ENCODE measurements at places on chromosomes 6 and 20.

- DNase-seq, result no peak
These were observed 71.9 kb downstream of the GNAS-AS1 start for GRCh38 chr20:58778760-58779159.

- DNase-seq, result no peak
These were observed 66.4 kb upstream of the ATXN1 start for GRCh38 chr6:16827627-16828026.

DNA sequence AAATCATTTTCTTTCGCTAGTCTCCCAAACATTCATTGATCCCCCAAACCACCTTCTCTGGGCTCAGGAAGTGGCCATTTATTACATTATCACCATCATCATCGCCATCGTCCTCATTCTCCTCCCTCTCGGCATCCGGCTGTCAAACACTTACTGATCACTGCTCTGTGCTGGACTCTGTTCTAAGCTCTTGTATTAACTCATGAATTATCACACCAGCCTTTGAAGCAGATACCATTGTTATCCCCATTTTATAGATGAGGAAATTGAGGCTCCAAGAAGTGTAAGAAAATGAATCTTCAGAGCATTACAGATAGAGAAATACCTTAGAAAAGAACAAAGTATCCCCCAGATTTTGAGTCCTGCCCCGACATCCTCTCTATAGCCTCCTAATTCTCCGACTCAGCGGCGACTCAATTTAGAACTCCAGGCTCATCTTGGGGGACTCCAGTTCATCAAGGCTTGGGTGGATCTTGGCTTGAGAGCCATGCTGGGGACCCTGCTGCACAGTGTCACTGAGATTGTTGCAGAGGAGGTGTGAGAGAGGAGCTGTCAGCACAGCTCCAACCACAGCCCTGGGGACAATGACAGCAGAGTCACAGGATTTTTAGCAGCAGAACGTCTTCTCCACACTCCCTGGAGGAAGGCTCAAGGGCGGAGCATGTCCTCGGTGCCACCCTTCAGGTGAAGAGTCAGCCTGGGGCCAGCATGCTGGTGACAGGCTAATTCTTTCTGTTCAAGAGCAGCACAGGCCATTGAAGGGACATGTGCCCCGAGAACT, 6.6 kb upstream of the EEF1E1 start:
- DNase-seq, result no peak

- no peak for DNase-seq
These were observed 101.2 kb downstream of the DTNBP1 start for GRCh38 chr6:15561447-15562199.

- DNase-seq, result no peak
These were observed 284.0 kb upstream of the DEFB112 start for GRCh38 chr6:50333696-50334095.

DNA sequence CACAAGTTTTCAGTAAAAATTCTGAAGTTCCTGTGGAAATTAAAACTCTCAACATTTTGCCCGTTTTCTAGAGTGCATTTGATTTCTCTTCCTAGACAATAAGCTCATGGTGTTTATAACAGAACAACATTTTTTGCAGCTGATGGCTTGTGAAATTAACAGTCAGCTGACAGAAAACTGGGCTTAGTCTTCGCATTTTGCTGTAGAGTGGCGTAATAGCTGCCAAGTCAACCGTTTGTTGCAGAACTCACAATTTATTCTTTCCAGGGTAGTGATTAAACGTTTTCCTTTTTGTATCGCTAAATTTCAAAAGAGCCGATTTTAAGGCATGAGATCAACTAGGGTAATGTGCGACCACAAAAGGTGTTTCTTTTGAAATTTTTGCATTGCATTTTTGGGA, 1.4 kb downstream of the SPO11 start:
- DNase-seq, result no peak

DNA sequence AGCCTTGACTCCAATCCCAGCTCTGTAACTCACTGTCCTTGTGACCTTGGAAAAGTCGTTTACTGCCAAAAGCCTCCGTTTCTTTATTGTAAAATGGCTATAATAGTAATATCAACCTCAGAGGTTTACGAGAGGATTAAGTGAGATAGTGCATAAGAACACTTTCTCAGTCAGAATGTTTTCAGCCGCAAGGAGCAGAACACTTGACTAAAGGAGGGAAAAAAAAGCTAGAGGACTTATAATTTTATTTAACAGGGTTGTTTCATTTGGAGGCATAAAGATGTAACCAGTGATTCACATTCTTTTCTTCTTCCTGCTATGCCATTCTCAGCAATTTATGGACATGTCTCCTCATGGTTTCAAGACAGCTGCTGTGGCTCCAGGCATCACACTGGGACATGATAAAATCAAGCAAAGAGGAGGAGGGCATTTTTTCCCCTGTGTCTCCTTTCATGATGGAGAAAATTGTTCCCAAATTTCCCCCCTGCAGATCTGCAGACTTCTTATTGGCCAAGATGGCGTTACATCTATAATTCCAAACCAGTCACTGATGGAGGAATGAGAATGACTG, 143.0 kb upstream of the PTPN1 start:
- DNase-seq, result no peak

GRCh38 chr20:37162646-37163045, 16.5 kb upstream of the RPN2 start:
- no peak for DNase-seq

GRCh38 chr6:113172531-113172966, 684.6 kb upstream of the MARCKS start:
- no peak for DNase-seq

DNA sequence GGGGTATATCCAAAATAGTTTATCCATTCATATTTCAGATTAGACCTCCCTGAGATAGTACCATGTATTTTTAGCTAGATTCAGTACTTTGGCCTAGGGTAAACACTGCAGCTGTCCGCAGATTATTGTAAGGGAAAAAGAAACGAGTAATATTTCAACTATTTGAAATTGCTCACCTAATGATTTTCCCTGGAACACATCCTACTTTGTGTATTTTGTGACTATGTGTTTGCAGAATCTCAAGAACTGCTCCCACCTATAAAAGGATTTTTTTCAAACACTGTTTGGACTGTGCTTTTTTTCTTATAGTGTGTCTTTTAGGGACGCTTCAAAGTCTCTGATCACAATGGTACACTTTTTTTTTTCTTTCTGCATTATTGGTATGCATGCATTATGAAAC, 42.3 kb downstream of the RGS17 start:
- no peak for DNase-seq

DNA sequence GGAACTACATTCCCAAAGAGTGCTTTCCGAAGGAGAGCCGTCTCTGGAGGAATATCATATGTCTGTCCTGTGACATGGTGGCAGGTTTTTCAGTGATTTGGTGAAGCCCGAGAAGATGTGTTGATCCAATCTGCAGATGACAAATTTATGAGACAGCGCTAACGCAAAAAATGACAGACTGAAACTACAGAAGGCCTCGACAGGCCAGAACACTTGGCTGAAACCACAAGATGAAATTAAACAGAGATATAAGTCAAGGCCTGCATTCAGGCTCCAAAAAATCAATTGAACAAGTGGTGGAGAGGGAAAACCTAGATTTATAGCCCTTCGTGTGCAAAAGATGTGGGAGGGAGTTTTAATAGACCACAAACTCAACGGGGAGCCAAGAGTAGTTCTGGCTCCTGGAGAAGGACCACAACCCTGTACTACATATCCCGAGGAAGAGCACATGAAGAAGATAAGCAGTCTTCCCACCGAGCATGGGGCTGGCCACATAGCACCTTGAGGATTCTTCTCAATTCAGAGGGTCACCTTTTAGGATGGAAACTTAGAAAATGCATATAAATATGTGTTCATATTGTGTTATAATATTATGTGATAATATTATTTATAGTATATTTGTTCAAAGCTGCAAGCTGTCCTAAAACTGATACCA, 231.3 kb upstream of the PDE10A start:
- DNase-seq, result no peak

DNA sequence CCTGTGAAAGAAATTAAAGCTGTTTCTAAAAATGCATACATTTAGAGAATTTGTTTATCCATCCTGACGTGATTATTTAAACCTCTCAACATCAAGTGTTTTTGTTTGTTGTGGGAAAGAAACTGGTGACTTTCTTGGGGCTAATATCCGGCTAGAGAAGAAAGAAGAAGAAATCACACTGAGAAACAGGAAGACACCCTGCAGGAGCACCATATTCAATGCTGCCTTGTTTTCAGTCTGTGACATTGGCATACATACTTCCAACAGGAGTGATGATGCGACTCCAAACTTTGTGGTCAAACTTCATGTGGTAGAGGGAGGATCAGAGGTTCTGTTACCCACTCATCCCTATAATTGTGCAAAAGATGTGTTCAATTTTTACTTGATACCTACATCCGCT, 997.6 kb upstream of the CITED2 start:
- no peak for DNase-seq

DNA sequence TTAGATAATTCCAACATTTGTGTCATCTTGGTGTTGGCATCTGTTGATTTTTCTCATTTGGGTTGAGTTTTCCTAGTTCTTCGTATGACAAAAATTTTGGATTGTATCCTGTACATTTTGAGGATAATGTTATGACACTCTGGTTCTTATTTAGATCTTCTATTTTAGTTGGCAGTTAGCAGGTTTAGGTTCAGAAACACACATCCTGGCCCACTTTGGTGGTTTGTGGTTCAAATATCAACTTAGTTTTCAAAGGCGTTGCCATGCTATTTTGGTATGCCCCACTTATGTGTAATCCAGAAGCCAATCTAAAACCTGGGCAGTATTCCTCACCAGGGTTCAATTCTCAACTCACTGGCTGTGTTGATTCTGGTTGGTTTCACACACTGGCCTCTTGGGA, 68.2 kb downstream of the NOX3 start:
- DNase-seq, result no peak

DNA sequence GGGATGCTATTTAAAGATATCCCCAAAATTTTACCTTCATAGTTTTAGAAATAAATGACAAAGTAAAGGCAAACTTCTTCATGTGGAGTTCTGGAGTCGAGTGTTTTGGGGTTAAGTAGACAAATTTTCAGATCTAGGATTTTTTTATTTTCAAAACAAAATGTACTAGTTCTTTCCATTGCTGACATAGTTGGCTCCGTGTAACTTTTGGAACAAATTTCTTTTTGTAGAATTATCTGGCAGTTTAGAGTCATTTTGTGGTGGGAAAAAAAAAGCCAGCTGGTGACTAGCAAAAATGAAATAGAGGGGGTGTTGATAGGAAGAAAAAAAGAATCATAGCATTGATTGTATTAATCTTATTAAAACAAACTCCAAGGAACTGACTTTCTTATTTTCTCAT, 131.6 kb upstream of the TCF21 start:
- no peak for DNase-seq

DNA sequence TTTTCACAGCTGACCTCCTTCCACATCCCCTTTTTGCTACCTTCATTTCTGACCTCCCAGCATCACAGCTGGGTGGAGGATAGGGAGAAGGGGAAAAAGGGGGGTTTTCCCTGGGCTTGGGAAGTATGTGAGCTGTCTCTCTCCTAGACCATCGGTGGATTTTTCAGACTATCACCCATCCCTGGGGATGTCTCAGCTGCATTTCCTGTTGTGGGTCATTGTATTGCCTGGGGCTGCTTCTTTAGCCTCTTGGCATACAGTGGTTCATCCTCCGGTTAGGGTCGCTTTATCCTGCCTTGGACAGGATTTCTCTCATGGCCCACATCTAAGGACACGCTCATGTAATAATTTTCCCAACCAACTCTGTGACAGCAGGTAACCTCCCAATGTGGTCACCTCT, 142.5 kb upstream of the ARG1 start:
- DNase-seq, result no peak

GRCh38 chr20:63172726-63173125, 43.2 kb downstream of the YTHDF1 start:
- DNase-seq, result no peak

- no peak for DNase-seq
These were observed 53.1 kb upstream of the ARMC2 start for GRCh38 chr6:108795122-108795521.

GRCh38 chr20:35434085-35435005, 3.7 kb downstream of the GDF5 start:
- DNase-seq, result no peak

- DNase-seq, result no peak
These were observed 1063.9 kb upstream of the CITED2 start for GRCh38 chr6:140438346-140438735.

DNA sequence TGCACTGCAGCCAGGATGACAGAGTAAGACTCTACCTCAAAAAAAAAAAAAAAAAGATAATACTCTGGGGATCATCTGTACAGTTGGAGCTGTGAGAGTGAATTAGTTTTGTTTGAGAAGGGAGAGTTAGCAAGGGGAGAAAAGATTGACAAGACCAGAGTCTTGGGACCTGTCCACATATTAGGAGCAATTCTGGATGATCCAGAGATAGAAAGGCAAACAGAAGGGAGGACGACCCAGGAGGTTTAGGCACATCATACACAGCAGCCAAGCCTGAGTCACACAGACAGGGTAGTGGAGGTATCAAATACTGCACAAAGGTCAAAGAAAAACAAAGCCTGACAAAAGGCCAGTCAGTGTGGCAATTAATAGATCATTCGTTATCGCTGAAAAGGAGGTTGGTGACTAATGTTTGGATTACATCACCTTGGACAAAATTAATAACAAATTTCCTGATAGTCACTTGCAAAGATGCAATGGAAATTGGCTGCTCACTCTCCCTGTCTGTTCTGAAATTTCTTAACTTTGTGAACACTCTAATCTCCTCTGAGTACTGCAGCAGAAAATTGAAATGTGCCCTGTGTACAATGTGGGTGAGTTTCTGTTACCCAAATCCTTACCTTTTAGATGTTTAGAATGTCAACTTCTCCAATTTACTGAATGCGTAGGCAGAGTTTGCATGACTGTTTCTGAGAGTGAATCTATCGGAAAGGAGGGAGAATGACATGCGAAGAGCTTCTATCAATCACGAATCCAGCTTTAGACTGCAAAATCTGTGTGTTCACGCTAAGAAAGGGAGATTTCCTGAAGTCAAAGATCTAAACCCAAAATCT, 105.4 kb downstream of the TSHZ2 start:
- DNase-seq, result no peak

GRCh38 chr20:38357653-38358207, 11.4 kb downstream of the LBP start:
- DNase-seq, result no peak

DNA sequence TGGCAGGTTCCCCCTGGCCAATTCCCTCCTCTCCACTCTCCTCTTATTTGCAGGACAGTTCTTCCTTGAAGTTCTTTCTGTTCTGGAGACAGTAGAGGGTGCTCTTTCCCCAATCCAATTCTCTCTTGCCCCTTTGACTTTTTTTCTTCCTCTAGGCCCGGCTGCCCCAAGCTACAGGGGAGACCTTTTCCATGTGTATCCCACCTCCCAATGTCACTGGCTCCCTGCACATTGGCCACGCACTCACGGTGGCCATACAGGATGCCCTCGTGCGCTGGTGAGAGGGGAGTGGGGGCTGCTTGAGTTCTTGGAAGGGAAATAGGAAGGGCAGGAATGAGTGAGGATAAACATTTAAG, 1.5 kb downstream of the VARS2 start:
- no peak for DNase-seq

- no peak for DNase-seq
These were observed 80.9 kb downstream of the DNAH8 start for GRCh38 chr6:38796006-38796405.

DNA sequence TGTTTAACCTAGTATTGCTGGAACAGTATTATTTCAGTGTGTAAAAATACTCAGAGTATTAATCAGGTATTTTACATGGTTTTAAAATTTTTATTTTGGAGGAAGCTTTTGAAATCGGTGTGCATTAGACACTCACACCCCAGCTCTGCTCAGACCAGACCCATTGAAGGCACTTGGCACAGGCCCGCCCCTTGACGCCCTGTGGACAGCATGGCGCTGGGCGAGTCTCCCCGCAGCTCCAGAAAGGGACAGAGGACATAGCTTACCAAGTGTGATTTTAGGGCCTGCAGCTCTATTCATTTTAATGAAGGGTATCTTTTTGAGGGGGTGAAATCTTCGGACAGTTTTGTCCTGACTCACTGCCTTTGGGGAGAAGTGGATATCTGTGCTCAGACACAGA, 164.5 kb downstream of the CDH4 start:
- no peak for DNase-seq

Data from esophagus squamous epithelium (tissue), 5 donors.